ENCODE measurements at places on chromosomes 5 and 9.

DNA sequence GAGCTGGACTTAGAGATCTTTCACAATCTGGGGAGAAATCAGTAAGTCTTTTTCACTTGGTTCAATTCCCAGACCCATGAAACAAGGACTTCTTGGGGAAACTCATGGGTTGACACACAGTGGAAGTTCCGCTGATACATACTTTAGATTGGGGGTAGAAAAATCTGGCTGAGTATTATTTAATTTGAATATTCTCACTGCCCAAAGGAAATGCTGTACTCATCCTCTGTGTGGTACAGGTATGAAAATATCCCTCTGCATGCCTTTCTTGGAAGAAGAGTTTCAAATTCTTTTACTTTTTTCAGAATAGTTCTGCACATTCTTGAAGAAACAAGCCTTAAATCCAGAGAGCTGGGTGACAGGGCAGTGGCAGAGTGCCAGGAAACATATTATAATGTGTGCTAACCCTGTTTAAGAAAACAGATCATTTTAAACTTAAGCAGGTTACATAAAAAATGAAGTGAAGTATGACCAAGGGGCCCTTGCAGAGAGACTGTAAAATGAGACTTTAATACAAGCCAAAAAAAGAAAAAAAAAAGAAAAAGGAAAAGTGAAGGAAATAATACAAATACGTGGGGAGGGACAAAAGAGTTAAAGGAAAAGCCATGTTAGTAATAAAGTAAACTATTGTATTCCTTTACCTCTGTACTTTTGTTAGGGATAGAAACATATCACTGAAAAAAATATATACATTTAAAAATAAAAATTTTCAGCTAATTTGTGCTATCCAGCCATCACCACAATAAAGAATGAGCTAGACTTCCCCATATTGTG, 173.4 kb upstream of the NR3C1 start:
- DNase-seq: no peak

- DNase-seq: no peak
Measured at GRCh38 chr5:140576776-140577201, 12.2 kb downstream of the SLC35A4 start.

- no peak for DNase-seq
Measured at GRCh38 chr5:26805076-26805475, 233.3 kb downstream of the CDH9 start.

GRCh38 chr9:3900673-3901318, 375.0 kb upstream of the RFX3 start:
- DNase-seq: no peak

GRCh38 chr5:139050432-139050831, 147.7 kb downstream of the SIL1 start:
- no peak for DNase-seq

DNA sequence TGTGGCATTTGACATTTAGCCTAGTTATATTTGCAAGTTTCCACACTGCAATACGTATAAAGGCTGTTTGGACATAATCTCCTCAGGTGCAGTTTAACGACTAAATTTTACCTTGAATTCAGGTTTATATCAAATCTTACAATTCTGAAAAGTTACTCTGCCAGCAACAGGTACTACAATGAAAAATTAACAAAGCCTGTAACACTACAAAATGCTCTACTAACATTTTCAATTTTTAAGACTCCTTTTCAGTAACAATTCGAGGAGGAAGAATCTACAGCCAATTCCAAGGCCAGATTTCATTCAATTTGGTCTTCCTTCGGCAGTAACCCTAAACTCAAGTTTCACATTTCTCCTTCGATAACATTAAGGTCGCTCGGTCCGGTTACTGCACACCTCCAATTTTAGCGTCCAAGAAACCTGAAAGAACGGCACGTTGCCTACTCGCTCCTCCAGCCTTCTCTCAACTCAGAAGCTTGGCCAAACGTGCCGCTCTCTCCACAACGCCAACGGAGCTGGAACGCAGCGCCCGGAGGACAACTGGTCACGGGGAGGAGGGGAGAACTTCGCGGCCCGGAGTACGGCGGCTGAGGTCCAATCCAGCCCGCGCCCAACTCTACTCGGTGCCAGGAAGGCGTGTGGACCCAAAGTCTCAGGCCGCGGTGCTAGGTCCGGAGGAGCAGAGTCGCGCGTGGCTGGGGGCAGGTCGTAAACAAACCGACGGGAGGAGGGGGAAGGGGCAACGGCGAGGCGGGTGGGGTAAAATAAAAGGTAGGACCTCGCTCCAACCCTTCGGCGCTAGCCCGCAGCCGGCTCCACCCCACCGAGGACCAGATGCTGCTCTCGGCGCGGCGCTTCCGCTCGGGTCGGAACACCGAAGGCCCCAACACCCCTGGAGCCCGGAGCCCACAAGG, 681 bp downstream of the FNIP1 start:
- DNase-seq: no peak

GRCh38 chr5:64693636-64694035, 3.3 kb downstream of the SHISAL2B start:
- no peak for DNase-seq
